GM20000 (cell line): ENCODE measurements at places on chromosomes 4 and X.
A peak's percentile ranks its signal among the peaks of the same experiment; 100 is the strongest.

GRCh38 chrX:43868791-43869190 is 13.5 kb downstream of the MAOB start:
- DNase-seq = no peak

- no peak for DNase-seq
Observed at GRCh38 chrX:46407753-46408130, 137.5 kb downstream of the ZNF674 start.

- no peak for DNase-seq
Observed at GRCh38 chrX:105117621-105118020, 102.9 kb downstream of the TEX13A start.

DNA sequence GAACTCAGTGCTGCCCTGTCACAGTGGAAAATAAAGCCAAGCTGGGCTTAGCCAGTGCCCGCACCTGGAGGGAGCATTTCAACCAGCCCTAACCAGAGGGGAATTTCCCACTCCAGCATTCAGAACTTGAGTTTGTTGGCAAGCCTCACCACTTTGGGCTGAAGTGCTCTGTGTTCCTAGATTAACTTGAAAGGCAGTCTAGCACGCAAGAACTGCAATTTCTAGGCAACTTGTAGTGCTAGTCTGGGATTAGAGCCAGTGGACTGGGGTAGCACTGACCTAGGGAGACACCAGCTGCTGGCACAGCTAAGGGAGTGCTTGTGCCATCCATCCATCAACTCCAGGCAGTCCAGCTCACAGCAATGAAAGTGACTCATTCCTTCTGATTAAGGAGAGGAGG is 1060.6 kb upstream of the GRID2 start:
- no peak for DNase-seq

DNA sequence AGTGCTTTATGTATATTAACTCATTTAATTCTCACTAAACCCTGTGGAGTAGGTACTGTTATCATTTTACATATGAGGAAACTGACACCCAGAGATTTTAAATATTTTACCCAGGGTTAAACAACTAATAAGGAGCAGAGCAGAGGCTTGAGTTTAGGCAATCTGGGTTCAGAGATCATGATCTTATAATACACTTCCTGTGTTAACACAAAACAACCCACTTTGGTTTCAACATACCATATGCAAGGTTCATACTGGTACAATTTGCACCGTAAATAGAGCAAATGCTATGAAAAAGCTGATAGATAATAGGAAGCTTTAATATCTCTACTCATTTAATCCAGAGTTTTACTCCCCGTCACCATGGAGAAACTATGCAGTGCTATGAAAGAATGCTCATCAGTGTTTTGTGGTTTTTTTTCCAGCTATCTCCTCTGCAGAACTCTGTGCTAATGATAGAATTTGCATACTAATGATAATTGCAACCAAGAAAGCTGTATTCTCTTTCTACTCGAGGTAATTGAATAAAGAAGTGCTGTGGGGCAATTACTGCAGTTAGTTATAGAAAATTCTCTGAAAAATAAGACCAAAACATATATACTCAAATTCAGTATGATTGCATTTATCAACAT is 138.8 kb upstream of the MAP9 start:
- no peak for DNase-seq

DNA sequence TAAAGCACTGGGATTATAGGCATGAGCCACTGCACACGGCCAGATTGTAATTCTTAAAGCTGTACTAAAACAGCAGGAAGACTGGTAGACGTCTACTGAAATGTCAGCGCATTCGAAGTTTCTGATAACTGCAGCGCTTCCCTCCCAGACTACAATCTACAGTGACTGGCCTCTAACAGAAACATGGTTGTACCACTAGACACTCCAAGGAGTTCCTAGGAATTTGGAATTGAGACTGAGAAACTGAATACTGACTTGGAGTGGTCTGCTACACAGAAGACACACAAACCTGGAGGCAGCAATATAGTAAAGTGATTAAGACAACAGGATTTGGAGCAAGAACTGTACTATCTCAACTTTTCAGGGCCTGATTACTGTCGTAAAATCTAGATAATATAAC is 937 bp downstream of the HELQ start:
- no peak for DNase-seq

GRCh38 chr4:108272561-108272960 is 103.8 kb upstream of the LEF1 start:
- no peak for DNase-seq

DNA sequence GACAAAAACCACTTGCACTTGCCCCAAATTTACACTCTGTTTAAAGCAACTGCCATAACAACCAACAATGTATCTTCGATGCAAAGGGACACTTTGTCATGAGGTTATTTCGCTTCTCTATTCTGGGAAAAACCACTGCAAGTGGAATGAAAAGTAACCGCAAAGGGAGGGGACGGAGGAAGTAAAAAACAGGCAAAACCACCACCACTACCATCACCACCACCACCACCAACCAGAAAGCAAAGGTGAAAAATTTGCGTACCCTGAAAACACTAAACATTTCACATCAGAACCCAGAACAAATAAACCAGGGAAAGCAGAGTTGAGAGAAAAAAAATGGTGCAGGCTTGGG is 1.2 kb upstream of the N4BP2 start:
- peak; percentile 51 for DNase-seq

DNA sequence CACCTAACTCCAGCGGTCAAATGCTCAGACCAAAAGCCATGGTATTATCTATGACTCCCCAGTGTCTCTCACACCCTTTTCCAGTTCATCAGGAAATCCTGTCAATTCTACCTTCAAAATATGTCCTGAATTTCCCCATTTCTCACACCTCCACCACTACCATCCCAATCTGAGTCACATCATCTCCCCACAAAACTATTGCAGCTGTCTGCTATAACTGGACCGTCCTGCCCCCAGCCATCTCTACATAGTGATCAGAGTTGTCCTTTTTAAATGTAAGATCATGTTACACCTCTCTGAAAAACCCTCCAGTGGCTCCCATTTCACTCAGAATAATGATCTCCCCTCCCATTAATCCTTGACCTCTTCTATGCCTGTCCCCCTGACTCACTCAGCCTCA is 6.8 kb upstream of the ODAPH start:
- DNase-seq = no peak

GRCh38 chrX:5568934-5569333 is 659.7 kb downstream of the NLGN4X start:
- no peak for DNase-seq

DNA sequence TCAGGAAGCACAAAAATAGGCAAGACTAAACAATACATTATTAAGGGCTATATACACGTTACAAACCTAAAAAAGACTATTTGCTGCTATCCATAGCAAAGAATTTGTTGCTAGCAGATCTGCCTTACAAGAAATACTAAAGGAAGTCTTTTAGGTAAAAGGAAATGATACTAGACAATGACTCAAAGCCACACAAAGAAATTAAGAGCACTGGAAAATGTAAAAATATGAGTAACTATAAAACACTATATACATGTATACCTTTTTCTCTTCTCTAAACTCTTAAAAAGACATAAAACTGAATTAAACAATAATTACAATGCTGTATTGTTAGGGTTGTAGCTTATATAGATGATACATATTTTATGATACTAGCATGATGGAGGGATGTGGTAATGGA is 25.7 kb downstream of the SLC9A7 start:
- no peak for DNase-seq

DNA sequence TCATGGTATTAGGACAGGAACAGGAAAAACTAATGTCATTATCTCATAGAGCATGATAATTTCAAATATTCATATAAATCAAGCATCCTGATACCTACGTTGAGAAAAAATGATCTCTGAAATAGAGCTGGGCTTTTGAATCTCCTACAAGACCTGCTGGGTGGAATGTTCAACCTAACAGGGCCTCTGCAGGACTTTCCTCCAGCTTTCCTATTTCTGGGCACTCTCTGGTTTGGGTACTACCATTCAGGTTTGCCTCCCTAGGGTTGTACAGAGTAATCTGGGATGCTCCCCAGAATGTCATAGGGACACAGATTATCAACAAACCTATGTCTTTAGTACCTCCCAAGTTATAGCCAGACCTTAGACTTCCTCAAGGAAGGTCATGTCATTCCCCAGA is 108.9 kb downstream of the CDS1 start:
- no peak for DNase-seq

DNA sequence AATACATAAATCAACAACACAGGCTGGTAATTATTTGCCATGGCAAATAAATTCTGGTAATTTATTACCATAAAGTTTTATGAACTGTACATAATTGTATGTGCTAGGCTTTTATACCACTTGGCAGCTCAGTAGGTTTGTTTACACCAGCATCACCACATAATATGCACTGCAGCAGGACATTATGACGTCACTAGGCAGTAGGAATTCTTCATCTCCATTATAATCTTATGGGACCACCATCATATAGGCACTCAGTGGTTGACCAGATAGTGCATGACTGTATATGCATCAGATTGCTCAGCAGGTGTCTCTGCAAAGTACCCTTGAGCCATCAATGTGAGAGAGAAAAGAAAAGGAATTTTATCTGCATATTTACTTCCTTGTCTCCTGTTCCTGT is 295.4 kb downstream of the CFAP47 start:
- no peak for DNase-seq

- DNase-seq = no peak
Observed at GRCh38 chr4:163395055-163395454, 51.4 kb downstream of the NPY5R start.

DNA sequence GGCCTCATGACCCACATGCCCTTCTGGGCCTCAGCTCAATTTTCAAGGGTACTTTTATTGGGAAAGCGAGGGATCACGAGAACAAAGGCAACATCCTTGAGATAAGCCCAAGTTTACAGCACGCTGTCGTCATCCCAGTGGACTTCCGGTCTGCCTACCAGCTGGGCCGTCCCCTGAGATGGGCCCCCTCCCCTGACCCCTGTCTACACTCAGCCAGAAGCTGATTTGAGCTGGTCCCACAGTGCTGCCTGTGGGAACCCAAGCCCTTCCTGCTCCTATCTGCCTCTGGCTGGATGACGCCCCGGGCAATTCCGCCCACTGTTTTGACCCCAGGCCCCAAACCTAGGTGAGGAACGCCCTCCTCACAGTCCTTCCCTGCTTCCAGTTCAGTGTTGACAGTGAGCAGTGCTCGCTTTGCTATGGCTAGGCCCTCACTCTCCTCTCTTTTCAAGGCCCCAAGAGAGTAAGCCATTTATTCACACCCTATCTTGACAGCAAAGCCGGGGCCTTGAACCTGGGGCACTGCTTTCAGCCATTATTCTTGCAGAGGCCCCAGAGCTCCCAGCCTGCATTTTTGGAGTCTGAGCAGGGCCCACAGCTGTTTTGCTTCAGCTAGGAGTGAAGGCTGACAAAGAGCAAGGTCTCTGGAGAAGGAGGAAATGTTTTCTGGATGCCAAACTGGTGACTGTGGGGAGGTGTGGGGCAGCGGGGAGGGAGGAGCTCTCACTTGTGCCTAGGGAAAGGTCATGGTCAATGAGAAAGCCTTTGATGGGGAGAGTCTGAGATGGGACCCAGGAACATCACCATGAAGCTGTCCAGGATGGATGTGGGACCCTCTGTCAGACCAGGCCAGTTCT is 164.6 kb upstream of the BCOR start:
- no peak for DNase-seq

DNA sequence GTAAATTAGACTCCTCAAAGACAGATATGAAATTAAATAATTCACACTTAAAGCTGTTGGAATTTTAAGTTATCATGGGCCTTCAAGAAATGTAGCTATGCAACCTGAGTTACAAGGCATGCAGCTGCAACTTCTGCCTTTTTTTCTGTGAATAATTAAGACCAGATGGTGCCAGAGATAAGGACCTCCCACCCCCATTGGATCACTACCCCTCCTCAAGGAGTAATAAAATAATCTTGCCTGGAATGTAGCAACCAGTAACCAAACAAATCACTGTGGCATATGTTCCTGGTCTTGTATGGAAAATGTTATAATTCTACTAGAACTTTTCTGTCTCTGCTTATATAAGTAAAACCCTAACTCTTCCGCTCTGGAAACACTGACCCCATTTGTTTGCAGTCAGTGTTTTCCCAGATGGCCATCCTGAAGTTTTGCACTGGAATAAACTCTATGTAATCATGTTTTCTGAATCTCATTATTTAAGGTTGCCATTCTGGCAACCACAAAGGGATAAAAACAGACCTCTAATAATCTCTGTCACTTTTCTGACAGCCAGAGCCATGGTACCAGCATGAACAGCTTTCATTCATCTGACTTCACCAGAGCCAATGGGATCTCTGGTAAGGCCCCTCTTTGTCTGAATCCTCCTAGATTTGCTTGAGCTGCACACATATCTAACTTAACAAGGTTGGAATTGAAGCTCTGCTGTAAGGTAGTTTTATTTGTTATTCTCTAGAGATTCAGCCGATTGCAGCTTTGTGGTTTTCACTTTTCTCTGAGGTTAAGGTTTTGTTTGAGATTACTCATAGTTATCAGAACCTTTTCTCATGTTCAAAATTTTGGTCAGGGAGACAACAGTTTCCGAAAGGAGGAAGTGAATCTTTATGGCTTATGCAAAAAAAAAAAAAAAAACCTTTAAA is 274.6 kb downstream of the NAF1 start:
- peak; percentile 61 for DNase-seq

- no peak for DNase-seq
Observed at GRCh38 chr4:156962528-156962974, 9.0 kb downstream of the PDGFC start.

GRCh38 chr4:136934601-136935000 is 597.7 kb downstream of the PCDH18 start:
- no peak for DNase-seq

DNA sequence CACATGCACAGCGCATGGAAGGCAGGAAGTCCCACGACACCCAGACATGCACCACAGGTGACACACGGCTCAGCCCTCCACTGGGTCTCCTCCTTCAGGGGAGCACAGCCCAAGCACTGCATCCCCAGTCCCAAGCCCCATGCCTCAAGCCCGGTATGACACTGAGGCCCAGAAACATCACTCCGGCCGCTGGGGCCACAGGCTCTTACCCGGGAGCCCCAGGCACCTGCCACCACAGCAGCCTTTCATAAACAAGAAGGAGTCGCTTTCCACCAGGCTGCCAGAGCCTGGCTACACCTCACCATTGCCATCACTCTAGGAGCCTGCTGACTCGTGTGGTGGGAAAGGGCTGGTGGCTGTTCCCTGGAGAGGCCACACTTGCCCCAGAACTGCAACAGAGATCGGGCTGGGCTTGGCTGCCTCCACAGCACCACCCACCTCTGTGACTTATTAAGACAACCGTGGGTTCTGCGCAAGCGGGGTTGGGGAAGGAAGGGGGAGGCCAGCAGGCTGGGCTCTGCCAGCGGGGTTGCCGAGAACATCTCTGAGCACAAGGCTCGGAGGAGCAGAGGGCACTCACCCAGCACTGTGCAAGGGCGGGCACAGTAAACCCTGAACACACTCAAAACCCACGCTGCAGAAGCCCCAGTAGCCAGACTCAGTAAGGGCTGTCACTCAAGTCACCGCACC is 4.5 kb downstream of the HAUS7 start:
- no peak for DNase-seq
